ENCODE measurements at places on chromosomes 3 and 15.

GRCh38 chr3:66083096-66083678 lies 44.5 kb upstream of the MAGI1 start:
- no peak for DNase-seq

GRCh38 chr15:90095521-90095959 lies 6.7 kb downstream of the IDH2 start:
- no peak for DNase-seq

DNA sequence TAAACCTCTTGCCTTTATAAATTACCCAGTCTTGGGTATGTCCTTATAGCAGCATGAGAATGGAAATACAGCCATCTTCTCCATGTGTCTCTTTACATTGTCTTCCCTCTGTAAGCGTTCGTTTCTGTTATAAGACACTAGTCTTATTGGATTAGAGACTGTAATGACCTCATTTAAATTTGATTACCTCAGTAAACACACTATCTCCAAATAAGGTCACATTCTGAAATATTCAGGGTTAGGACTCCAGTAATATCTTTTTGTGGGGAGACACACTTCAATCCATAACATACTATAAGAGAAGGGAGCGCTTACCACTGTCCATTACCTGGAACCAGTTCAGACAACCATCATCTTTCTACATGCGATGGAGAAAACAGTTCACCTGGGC lies 34.3 kb upstream of the CD47 start:
- DNase-seq: peak; percentile 70

GRCh38 chr3:169498336-169498735 lies 165.2 kb downstream of the MECOM start:
- no peak for DNase-seq

GRCh38 chr15:52699457-52699856 lies 20.3 kb upstream of the ATOSA start:
- peak; percentile 6 for DNase-seq

DNA sequence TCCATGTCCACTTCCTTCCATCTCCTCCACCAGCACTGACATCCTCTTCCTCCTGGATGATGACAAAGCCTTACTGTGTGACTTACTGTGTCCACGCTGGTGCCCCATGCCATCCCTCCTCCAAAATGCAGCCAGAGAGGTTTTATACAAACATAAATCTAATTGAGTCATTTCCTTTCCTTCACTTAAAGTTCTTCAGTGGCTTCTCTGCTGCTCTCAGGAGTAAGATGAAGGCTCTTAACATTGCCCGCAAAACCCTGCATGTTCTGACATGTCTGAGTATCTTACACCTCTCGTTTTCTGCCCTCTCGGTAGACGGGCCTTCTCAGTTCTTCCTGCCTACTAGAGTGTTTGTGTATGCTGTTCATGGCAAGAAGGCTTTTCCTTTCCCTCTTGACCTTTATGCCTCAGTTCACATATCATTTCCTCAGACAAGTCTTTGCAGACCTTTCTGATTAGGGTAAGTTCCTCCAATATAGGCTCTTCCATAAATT lies 175.5 kb downstream of the CFAP20DC start:
- DNase-seq: no peak

DNA sequence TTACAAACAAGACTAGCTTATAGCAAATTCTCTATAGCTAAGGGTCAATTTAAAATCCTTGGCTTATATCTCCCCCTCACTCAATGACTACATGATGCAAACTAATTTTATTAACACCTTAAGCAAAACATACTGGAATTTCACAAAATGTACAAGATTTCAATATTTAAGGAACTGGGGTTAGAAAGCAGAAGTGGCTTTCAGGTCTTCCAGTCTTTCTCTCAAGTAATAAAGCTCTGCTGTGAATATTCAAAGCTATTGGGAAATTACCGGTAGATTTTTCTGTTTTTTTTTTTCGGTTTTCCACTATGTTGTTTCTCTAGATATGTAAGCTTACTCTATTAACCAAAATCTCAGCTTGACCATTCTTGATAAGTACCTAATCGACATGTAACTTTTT lies 3.9 kb downstream of the EPM2AIP1 start:
- DNase-seq: no peak
